ENCODE measurements at places on chromosomes 1 and 21. TPM values are rescaled to one million over a fixed set of nuclear protein-coding genes. Genes with fewer than 3 reads are reported as not detected.

GRCh38 chr1:177983482-177984135, 13.8 kb upstream of the SEC16B start:
- DNase-seq: no peak

DNA sequence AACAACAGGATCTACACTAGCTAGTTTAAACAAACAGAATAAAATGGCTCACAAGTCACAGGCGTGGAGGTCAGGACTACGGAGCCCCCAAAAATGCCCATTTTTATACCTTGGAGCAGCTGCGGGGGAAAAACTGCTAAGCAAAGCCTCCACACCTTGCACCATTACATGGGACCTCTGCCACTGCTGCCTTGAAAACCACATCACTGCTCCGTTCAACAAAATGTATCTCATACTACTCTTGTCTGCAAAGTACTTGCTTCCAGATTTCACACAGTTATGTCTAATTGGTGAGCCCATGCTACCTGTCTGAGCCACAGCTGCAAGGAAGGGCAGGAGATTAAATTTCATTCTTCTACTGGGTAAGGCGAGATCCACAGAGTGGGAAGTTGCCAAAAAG, 24.4 kb downstream of the MRPL39 start:
- no peak for DNase-seq

DNA sequence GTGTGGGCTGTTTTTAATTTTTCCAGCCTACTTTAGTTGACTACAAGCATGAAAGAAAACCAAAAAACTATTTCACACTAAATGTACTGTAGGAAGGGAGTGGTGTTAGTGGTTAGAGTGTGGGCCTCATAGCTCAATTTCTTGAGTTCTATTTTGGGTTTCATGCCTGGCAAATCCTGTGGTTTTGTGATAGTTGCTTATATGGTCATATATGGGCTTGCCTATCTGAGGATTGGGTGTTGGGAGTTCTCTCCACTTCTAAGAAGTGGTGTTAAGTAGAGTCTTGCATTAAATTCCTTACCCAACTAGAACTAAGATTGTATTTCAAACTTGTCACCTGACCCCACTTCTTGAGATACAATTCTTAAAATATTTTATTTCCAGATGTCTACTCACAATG, 37.8 kb upstream of the COL11A1 start:
- DNase-seq: no peak

The OSCP1 gene
- polyA plus RNA-seq: 6.1 TPM

The ITLN1 gene
- not detected for polyA plus RNA-seq
